ENCODE measurements at places on chromosomes 12 and 14.

DNA sequence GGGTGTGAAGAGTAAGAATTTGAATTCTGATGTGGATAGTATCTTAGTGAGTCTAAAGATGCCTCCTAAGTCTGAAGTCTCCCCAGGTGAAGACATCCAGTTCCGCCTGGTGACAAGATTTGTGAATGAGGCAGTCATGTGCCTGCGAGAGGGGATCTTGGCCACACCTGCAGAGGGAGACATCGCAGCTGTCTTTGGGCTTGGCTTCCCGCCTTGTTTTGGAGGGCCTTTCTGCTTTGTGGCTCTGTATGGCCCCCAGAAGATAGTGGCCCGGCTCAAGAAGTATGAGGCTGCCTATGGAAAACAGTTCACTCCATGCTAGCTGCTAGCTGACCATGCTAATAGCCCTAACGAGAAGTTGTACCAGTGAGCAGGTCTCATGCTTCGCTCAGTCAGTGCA lies 24.6 kb upstream of the AICDA start:
- no peaks in the 10 kb centered on the region for H3K4me1 ChIP-seq
- no peak overlapping the region for H3K4me3 ChIP-seq
- H3K36me3 ChIP-seq, result no peaks in the 10 kb centered on the region
- no peak overlapping the region for H3K27ac ChIP-seq
- H3K27me3 ChIP-seq, result no peaks in the 10 kb centered on the region
- no peak for DNase-seq

GRCh38 chr14:85336817-85337216 lies 193.1 kb upstream of the FLRT2 start:
- H3K27me3 ChIP-seq, result no peaks in the 10 kb centered on the region
- H3K4me1 ChIP-seq, result no peaks in the 10 kb centered on the region
- no peaks in the 10 kb centered on the region for H3K36me3 ChIP-seq
- no peak overlapping the region for H3K4me3 ChIP-seq

GRCh38 chr14:77554207-77554606 lies 55.6 kb upstream of the ISM2 start:
- no peaks in the 10 kb centered on the region for H3K4me1 ChIP-seq
- H3K36me3 ChIP-seq, result peaks cover 23% of the 10 kb centered on the region
- H3K27ac ChIP-seq, result no peak overlapping the region
- H3K4me3 ChIP-seq, result no peak overlapping the region
- no peak for DNase-seq

GRCh38 chr14:69259527-69260189 lies at the start of gene GALNT16:
Gene GALNT16, plus strand, starts transcription at chr14:69260158. Its CDS starts 133 bp downstream, at chr14:69260291.
- H3K27me3 ChIP-seq, result no peaks in the 10 kb centered on the region
- peaks cover 37% of the 10 kb centered on the region for H3K4me1 ChIP-seq
- DNase-seq, result no peak
- peak within 1 kb of the TSS; percentile 78 for H3K4me3 ChIP-seq

GRCh38 chr14:55097881-55098560 lies 31.0 kb upstream of the LGALS3 start:
- no peaks in the 10 kb centered on the region for H3K27me3 ChIP-seq
- H3K4me1 ChIP-seq, result peaks cover 7% of the 10 kb centered on the region
- peak overlapping the region; percentile 36 for H3K27ac ChIP-seq
- no peaks in the 10 kb centered on the region for H3K36me3 ChIP-seq
- no peak for DNase-seq

DNA sequence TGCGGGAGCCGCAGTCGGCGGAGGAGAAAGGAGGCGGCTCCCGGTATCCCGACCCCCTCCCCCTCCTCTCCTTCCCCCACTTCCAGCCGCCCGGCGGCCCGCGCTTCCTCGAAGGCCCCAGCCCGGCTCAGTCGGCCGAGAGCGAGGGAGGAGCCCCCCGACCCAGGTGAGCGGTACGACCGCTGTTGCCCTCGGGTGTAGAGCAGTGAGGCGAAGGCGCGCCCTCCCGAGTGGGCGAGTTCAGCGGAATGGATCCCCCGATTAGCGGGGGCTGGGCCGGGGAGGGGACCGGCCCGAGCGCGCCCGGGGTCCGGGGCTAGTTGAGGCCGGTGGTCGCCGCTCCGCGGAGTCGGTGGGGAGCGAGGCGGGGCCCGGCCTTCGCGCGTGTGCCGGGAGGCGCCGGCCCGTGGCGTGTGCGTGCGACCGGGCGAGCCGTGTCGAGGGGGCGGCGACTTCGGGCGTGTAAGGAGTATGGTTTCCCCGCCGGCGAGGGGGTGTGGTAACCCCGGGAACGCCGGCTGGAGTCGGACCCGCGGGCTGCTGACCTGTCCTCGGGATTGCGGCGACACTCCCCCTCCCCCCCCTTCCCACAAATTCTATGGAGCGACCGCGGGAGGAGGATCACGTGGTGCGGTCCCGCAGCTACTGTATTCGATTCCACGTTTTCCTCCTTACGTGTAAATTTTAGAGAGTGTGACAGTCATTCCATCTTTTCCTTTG lies 501 bp downstream of the RIMKLB start:
- no peak for DNase-seq
- H3K4me1 ChIP-seq, result peaks cover 2% of the 10 kb centered on the region

GRCh38 chr12:92146497-92147224 lies 1.0 kb upstream of the BTG1 start:
- no peaks in the 10 kb centered on the region for H3K4me1 ChIP-seq
- peak overlapping the region; percentile 94 for H3K4me3 ChIP-seq
- no peaks in the 10 kb centered on the region for H3K36me3 ChIP-seq
- DNase-seq, result no peak
- H3K27me3 ChIP-seq, result no peaks in the 10 kb centered on the region

GRCh38 chr12:122687086-122687485 lies 16.1 kb downstream of the HCAR2 start:
- no peak overlapping the region for H3K27ac ChIP-seq
- DNase-seq, result no peak
- no peaks in the 10 kb centered on the region for H3K4me1 ChIP-seq
- H3K4me3 ChIP-seq, result no peak overlapping the region
- H3K27me3 ChIP-seq, result no peaks in the 10 kb centered on the region
- H3K36me3 ChIP-seq, result no peaks in the 10 kb centered on the region

- no peaks in the 10 kb centered on the region for H3K36me3 ChIP-seq
- H3K4me1 ChIP-seq, result no peaks in the 10 kb centered on the region
- H3K27me3 ChIP-seq, result no peaks in the 10 kb centered on the region
- no peak overlapping the region for H3K27ac ChIP-seq
- no peak for DNase-seq
Observed at GRCh38 chr14:71952381-71953363, 20.4 kb downstream of the RGS6 start.

DNA sequence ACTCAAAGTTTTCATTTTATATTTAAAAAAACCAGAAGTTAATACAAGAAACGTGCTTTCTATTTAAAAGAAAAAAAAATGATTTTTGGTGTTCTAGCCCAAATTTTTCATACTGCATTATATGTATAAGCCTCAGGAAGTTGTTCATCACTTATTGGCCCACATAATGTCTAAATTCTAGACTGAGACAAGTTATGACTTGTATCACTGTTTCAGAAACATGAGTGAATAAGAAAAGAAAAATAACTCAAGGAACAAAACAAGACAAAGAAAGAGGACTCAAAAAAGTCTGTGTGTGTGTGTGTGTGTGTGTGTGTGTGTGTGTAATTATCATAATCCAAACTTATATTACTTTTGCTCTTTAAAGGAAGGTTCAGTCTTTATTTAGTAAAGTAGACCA lies 929.8 kb downstream of the GALC start:
- no peak for DNase-seq
- H3K4me1 ChIP-seq, result no peaks in the 10 kb centered on the region
- no peak overlapping the region for H3K27ac ChIP-seq
- no peaks in the 10 kb centered on the region for H3K36me3 ChIP-seq
- H3K27me3 ChIP-seq, result no peaks in the 10 kb centered on the region
- no peak overlapping the region for H3K4me3 ChIP-seq

GRCh38 chr12:53984901-53985691 lies at the start of gene HOXC10:
Gene HOXC10, plus strand, starts transcription at chr12:53985146. Its CDS starts 114 bp downstream, at chr12:53985260.
- peak; percentile 33 for DNase-seq
- H3K4me3 ChIP-seq, result peak within 1 kb of the TSS; percentile 53
- no peak within 1 kb of the TSS for H3K27ac ChIP-seq
- peaks cover 61% of the 10 kb centered on the region for H3K27me3 ChIP-seq
- peaks cover 6% of the 10 kb centered on the region for H3K4me1 ChIP-seq

DNA sequence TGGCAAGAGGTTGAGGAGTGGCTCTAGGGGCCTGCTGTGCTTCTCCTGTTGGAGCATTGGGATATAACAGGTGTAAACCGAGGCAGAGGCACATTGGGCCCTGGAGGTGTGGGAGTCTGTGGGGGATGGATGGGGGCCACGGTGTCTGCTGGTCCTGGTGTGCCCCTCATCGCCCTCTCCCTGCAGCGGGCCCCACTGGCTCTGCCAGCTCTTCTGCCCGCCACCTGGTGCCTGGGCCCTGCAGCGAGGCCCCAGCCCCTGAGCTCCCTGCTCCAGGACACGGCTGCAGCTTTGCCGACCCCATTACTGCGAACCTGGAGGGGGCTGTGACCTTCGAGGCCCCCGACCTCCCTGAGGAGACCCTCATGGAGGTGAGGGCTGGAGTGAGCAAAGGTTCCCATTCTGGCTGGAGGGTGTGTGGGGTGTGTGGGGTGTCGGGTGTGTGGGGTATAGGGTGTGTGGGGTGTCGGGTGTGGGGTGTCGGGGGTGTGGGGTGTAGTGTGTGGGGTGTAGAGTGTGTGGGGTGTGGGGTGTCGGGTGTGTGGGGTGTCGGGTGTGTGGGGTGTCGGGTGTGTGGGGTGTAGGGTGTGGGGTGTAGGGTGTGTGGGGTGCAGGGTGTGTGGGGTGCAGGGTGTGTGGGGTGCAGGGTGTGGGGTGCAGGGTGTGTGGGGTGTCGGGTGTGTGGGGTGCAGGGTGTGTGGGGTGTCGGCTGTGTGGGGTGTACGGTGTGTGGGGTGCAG lies 10.6 kb upstream of the PUS1 start:
- H3K4me3 ChIP-seq, result no peak overlapping the region
- DNase-seq, result no peak
- no peaks in the 10 kb centered on the region for H3K4me1 ChIP-seq
- no peaks in the 10 kb centered on the region for H3K27me3 ChIP-seq
- peaks cover 74% of the 10 kb centered on the region for H3K36me3 ChIP-seq

DNA sequence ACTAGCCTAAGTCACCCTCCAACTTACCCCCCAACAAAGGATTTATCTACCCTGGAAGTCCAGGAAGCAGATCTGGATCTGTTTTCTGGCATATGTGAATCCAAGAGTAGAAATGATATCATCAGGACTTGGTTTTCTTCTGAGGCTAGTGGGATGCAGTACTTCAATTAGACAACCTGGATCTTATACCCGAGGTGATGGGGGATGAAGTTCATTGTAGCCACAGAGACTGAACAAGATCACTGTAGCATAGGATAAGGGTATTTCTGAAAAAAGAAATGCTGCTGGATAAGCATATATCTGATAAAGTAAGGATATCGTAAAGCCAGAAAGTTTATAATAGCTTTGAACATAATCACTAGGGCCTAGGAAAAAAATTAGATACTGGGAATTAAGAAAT lies 174.4 kb downstream of the FOXA1 start:
- no peak for DNase-seq
- no peak overlapping the region for H3K4me3 ChIP-seq
- peaks cover 11% of the 10 kb centered on the region for H3K36me3 ChIP-seq
- H3K27ac ChIP-seq, result no peak overlapping the region

- no peak overlapping the region for H3K27ac ChIP-seq
- no peak for DNase-seq
- H3K36me3 ChIP-seq, result no peaks in the 10 kb centered on the region
- no peaks in the 10 kb centered on the region for H3K4me1 ChIP-seq
Observed at GRCh38 chr14:23660290-23661226, 24.4 kb downstream of the DHRS2 start.

DNA sequence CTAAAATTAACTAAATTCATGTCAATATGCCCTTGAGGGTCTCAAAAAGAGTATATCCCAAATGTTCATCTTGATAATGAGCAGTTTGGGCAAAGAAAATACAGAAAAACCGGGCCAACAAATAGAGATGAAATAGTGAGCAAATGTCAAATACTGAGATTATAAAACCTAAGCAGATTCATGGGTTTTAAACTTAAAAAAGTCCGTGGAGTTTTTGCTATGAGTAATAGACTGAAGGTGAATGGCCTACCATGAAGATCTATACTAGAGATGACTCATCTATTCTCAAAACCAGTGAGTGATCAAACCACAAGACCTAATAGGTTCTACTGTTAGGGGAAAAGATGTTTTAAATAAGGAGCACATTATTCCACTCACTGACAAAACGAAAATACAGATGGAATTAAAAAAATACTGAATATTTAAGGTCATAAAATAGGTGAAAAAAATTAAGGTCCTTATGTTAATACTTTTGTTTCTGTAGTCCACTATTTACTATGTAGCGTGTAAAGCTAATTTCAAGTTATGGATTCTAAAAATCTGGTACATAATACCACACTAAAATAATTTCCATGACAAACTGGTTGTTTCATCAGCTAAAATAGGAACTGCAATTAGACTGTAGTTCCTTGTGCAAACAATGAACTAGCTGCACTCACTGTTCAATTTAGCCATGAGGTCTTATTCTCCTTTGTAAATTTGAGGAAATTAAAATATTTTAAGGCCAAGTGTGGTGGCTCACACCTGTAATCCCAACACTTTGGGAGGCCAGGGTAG lies 5.0 kb downstream of the HNRNPC start:
- peaks cover 21% of the 10 kb centered on the region for H3K4me1 ChIP-seq
- H3K27ac ChIP-seq, result peak overlapping the region; percentile 37
- H3K4me3 ChIP-seq, result peak overlapping the region; percentile 11
- no peaks in the 10 kb centered on the region for H3K27me3 ChIP-seq
- peaks cover 20% of the 10 kb centered on the region for H3K36me3 ChIP-seq

DNA sequence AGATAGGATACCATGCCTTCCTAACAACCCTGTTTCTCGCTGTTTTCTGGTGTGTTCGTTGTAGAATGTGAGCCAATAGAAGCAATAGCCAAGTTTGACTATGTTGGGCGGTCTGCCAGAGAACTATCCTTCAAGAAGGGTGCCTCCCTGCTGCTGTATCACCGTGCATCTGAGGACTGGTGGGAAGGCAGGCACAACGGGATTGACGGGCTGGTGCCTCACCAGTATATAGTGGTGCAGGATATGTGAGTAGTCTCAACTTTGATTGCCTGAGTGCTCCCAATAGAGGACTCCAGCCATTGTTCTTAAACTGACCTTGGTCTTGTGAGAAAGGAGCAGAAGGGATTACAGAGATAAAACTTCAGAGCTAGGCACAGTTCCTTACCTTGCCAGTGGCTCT lies 96.2 kb downstream of the KICS2 start:
- H3K36me3 ChIP-seq, result peaks cover 30% of the 10 kb centered on the region
- no peak overlapping the region for H3K27ac ChIP-seq
- H3K4me3 ChIP-seq, result no peak overlapping the region

DNA sequence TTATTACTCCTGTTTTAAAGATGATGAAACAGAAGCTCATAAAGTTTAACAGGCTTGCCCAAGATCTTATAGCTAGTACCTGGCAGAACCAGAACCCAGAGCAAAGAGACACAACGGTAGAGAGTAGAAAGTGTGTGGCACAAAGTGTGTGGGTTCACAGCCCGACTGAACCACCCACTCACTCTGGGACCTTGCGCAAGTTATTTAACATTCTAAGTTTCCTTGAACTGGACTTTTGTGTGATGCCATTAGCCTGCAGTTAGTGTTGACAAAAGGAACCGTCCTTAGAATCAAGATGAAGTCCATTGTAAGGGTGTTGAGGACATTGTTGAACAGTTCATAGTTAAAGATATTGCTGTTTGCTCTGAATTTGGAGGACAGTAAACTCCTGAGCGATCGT lies 29.9 kb upstream of the RIC8B start:
- H3K27ac ChIP-seq, result no peak overlapping the region
- H3K4me3 ChIP-seq, result no peak overlapping the region
- H3K27me3 ChIP-seq, result no peaks in the 10 kb centered on the region
- no peaks in the 10 kb centered on the region for H3K36me3 ChIP-seq

- no peaks in the 10 kb centered on the region for H3K27me3 ChIP-seq
- no peak overlapping the region for H3K4me3 ChIP-seq
- DNase-seq, result no peak
- no peaks in the 10 kb centered on the region for H3K4me1 ChIP-seq
Observed at GRCh38 chr12:3587402-3588013, 96.5 kb downstream of the PRMT8 start.

Measured in ascending aorta (tissue), 2 donors.